ENCODE measurements at places on chromosomes 6 and 20.

GRCh38 chr6:39428816-39429215 is 106.3 kb upstream of the KCNK16 start:
- DNase-seq = no peak

DNA sequence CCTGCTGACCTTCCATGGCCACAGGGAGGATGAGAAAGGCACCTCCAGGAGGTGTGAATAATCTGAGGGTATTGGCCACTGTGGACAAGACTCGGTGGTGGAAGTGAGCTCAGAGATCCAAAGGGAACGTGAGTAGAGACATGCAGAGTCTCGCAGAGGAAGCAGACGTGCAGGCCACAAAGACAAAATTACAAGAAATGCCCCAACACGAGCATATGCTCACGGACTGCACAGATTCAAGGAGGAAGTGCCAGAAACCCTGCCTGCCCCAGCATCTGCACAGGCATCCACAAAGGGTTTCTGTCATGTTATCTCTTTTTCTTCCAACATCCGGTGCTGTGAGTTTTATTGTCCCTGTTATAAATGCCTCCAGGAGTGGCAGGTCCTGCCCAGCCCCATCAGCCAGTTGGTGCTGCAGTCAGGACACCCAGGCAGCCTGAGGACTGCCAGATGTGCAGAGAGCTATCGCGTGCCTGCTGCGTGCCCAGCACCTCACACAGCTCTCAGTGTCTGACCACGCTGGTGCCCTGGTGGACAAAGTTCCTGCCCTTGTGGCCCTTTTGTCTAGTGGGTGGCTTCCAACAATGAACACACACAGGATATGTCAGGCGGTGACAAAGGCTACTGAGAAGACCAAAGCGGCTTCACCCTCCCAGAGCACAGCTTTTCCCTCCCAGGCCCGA is 34.0 kb upstream of the FANCE start:
- DNase-seq = no peak

- DNase-seq = no peak
These were observed 195.4 kb downstream of the SMOC2 start for GRCh38 chr6:168636147-168637004.

- no peak for DNase-seq
These were observed 7.7 kb upstream of the STK35 start for GRCh38 chr20:2093883-2094282.

DNA sequence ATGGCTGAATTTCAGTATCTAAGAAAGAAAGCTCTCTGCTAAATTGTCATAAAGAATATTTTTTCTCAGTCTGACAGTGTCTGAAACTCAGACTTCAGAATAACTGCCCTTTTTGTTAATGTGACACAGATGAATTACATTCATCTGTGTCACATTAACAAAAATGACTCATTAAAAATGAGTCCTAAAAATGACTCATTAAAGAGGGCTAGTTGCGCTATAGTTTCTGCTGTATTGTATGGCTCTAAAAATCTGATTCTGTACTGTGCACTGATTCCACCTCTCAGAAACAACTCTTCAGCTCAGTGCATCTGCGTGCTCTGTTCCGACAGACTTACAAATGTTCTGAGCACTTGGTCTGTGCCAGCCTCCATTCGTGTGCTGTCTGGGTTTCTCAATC is 15.0 kb downstream of the RNF114 start:
- no peak for DNase-seq

DNA sequence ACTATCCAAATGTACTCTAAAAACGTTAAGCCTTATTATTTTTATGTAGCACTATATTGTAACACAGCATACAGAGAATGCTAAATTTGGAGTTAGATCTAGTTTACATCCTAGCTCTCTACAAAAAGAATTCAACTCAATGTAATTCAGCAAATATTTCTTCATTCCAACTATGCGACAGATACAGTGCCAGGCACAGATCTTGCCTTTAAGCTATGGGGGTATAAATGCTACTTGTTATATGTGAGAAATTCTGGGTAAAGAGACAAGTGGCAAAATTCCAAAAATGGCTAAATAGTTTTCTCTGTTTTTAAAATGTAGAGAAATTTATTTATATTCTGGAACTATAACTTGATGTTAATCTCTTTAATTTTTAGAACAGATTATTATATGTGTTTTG is 63.2 kb downstream of the SEL1L2 start:
- DNase-seq = no peak

- DNase-seq = no peak
These were observed 30.4 kb upstream of the FKBP1A start for GRCh38 chr20:1423206-1423605.

- no peak for DNase-seq
These were observed 828 bp upstream of the DSTN start for GRCh38 chr20:17568972-17569521.

GRCh38 chr6:31576897-31577578 is 1.7 kb downstream of the TNF start:
- no peak for DNase-seq

GRCh38 chr6:121319112-121319553 is 15.1 kb downstream of the TBC1D32 start:
- no peak for DNase-seq

DNA sequence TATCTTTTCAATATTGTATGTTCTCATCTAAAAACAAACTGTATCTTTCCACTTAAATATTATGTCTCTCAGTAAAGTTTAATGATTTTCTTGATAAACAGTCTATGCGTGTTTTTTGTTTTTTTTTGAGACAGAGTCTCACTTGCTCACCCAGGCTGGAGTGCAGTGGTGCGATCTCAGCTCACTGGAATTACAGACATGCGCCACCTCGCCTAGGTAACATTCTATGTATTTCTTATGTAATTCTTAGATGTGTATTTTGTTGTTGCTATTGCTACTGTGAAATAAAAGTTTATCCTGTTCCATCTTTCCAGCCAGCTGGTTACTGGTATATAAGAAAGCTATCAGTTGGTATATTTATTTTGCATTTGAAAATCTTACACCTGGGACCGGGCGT is 29.4 kb downstream of the ABHD12 start:
- no peak for DNase-seq

DNA sequence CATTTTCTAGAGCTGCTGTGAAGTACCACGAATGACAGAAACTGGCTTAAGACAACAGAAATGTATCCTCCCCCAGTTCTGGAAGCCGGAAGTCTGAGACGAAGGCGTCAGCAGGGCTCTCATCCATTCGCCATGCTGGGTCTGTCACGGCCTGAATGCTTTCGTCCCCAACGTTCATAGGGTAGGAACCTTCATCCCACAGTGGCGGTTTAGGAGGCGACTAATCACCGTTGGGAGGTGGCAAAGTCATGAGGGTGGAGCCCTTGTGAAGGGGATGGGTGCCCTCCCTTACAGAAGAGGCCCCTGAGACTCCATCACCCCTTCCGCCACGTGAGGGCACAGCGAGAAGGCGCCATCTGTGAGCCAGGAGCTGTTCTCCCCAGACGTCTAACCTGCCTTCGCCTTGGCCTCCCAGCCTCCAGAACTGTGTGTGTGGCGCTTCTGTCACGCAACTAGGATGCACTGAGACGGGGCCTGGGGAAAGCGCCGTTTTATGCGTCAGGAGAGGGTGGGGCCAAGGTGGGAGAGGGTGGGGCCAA is 250.3 kb downstream of the TTLL2 start:
- DNase-seq = no peak

- no peak for DNase-seq
These were observed 17.8 kb downstream of the TULP4 start for GRCh38 chr6:158330016-158330415.

- no peak for DNase-seq
These were observed 539 bp upstream of the BHLHE23 start for GRCh38 chr20:63007360-63007645.

DNA sequence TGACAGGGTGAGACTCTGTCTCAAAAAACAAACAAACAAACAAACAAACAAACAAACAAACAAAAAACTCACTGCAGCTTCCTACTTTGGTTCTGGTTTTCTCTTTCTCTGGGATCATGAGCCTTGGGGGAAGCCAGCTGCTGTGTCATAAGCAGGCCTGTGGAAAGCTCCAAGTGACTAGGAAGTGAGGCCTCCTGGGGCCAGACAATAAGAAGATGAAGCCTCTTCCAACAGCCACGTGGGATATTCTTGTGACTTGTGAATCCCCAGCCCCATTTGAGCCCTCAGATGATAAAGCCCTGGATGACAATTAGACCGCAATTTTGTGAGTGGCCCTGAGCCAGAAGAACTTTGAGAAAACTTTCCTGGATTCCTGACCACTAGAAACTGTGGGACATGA is 11.4 kb downstream of the HLA-A start:
- DNase-seq = no peak

- no peak for DNase-seq
These were observed 61.7 kb upstream of the EYA4 start for GRCh38 chr6:133179481-133179880.

DNA sequence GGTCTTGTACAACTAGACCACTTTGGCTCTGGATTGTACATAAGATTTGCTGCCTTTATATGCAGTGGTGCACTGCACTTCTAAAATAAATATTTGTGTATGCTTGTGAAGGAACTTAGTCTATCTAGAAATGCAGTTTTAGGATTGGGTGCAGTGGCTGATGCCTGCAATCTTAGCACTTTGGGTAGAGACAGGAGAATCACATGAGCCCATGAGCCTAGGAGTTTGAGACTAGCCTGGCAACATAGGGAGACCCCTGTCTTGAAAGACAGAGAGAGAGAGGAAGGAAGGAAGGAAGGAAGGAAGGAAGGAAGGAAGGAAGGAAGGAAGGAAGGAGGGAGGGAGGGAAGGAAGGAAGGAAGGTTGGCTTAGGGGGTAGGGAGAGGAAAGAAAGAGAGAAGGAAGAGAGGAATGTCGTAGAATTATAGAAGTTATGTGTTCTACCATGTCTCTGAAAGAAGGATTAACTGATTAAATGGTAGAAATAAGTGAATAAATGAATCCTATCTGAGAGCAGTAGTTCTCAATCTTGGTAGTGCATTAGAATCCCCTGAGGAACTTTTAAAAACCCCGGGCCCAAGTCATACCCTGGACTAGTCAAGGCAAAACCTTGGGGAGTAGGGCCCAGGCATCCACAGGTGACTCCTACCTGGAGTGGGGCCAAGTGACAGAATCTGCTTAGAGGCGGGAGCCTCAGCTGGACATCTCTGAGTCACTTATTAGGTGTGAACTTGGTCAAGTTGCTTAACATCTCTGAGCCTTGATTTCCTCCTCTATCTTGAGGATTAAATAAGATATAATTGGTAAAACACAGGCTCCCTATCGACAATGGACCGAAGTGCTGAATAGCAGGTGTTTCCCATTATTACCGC is 130.3 kb downstream of the ZNF217 start:
- no peak for DNase-seq

DNA sequence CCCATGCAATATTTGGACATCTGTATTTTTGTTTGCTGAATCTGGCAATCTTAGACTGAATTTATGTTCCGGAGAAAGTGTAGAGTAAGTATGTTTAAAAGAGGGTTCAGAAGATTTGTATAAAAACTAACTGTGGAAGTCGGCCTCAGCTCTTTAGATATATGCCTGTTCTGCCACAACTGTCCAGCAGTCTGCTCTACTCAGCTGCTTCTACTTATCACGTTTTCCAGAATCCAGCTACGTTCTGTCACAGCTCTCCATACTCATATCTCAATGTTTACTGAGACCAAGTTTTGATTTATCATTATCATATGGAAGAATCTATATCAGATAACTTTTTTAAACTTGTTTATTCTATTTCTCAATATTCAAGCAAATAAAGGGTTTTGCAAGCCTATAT is 721.3 kb downstream of the EYS start:
- no peak for DNase-seq

DNA sequence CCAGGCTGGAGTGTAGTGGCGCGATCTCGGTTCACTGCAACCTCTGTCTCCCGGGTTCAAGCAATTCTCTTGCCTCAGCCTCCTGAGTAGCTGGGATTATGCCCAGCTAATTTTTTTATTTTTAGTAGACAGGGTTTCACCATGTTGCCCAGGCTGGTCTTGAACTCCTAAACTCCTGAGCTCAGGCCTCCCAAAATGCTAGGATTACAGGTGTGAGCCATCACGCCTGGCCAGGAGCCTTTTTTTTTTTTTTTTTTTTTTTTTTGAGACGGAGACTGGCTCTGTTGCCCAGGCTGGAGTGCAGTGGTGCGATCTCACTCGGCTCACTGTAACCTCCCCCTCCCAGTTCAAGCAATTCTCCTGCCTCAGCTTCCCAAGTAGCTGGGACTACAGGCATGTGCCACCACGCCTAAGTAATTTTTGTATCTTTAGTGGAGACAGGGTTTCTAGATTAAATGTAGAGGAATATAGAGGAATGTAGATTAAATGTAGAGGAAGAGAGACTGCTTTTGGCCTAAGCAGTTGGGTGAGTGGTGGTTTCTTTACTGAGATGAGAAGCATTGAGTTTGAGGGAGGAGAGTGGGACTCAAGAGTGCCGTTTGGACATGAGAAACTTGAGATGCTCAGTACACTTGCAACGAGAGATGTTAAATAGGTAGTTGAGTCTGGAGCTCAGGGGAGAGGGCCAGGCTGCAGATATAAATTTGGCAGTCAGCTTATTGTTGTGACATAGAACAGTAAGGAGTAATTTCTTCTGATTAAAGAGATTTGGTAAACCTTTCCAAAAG is 16.7 kb downstream of the VAPB start:
- DNase-seq = no peak

DNA sequence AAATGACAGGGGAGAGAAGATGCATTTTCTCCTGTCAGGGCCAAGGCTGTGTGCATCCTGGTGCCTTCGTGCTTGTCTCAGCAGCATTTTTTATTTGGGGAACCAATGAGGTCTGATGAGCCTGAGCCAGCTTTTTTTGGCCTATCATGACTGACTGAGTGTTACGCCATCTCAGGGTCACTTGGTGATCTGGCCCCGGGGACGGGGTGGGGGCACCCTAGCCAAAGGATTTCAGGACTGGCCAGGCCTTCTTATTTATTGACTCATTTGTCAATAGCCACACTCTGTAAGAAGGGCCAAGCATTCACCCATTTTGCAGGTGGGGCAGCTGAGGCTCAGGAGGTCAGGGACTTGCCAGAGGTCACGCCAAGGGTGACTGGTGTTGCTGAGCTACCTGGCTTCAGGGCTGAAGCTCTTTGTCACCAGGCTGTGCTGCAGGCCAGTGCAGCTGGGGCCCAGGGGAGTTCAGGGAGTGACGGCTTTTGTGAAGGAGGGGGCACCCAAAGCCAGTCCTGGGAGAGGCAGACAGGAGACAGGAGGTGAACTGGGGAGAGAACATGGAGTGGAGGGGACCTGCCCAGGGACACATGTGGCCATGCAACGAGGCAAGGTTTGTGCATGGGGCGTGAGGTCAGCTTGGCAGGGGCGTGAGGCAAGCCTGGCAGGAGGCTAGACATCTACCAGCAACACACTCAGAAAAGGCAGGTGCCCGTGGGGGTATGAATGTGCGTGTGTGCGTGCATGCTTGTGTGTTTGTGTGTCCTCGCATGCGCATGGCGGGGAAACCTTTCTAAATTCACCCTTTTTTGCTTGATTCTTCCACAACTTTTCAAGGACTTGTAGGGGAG is 31.1 kb downstream of the VSTM2L start:
- DNase-seq = no peak

- no peak for DNase-seq
These were observed 289.8 kb downstream of the FRK start for GRCh38 chr6:115770851-115771250.

GRCh38 chr20:20248620-20249200 is 119.2 kb upstream of the INSM1 start:
- no peak for DNase-seq

- no peak for DNase-seq
These were observed 11.0 kb downstream of the GFRA4 start for GRCh38 chr20:3652221-3652620.

GRCh38 chr6:7899889-7900213 is 10.7 kb downstream of the TXNDC5 start:
- no peak for DNase-seq

- no peak for DNase-seq
These were observed 62.4 kb upstream of the STXBP5 start for GRCh38 chr6:147141711-147142308.
